Smooth muscle cell of the coronary artery (primary cell): ENCODE measurements at places on chromosomes 4 and X. TPM values are rescaled to one million over a fixed set of nuclear protein-coding genes. Genes with fewer than 3 reads are reported as not detected.

HS6ST2 gene
- total RNA-seq = 0.08 TPM in 1 of 2 replicates, not detected in the other

SLC10A4 gene
- not detected in 2 replicates for total RNA-seq

NLGN3 gene
- total RNA-seq = 0.08 and 0.35 TPM in 2 replicates

PAGE4 gene
- total RNA-seq = not detected in 2 replicates

TIMM17B gene
- 9.0 and 34.8 TPM in 2 replicates for total RNA-seq

THAP9 gene
- total RNA-seq = 2.8 and 4.8 TPM in 2 replicates

SNCA gene
- total RNA-seq = 0.23 and 0.35 TPM in 2 replicates

AFF2 gene
- total RNA-seq = 0.12 and 2.2 TPM in 2 replicates

ZFYVE28 gene
- 5.9 and 12.2 TPM in 2 replicates for total RNA-seq

CLDN22 gene
- total RNA-seq = 0.23 TPM in 1 of 2 replicates, not detected in the other

PRR32 gene
- not detected in 2 replicates for total RNA-seq

RTL3 gene
- 0.12 TPM in 1 of 2 replicates, not detected in the other for total RNA-seq
